HCT116 (cell line): ENCODE measurements at places on chromosomes 2 and 18.
A peak's percentile ranks its signal among the peaks of the same experiment; 100 is the strongest.

GRCh38 chr18:21960189-21960588 lies 209.2 kb upstream of the GATA6 start:
- DNase-seq, result no peak

DNA sequence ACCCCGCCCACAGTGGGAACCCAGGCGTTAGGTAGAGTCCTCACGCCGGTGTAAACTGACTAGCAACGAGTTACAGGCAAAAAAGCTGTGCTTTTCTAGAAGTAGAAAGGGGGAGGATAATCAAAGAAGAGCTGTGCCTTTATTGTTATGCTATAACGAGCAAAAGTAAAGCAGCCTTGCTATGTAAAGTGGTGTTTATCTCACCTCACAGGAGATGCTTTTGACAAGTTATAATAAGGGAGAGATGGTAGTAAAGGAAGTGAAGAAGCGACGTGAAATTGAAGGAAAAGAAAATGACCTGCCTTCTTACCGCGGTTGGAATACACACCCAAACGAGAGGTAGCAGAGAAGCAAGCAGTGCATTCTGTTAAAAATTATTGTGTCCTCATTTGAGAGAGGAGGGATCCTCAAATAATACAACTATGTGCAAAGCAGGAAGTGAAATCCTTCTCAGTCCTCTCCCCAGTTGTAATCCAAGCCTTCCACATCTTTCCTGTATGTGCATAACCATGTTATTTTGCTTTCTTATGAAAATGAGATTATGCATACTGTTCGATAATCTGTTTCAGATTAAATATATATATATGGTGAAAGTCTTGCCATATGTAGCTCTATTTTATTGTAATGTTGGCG lies 962 bp downstream of the TANK start:
- DNase-seq, result no peak

GRCh38 chr2:158559252-158559651 lies 102.5 kb downstream of the PKP4 start:
- no peak for DNase-seq

DNA sequence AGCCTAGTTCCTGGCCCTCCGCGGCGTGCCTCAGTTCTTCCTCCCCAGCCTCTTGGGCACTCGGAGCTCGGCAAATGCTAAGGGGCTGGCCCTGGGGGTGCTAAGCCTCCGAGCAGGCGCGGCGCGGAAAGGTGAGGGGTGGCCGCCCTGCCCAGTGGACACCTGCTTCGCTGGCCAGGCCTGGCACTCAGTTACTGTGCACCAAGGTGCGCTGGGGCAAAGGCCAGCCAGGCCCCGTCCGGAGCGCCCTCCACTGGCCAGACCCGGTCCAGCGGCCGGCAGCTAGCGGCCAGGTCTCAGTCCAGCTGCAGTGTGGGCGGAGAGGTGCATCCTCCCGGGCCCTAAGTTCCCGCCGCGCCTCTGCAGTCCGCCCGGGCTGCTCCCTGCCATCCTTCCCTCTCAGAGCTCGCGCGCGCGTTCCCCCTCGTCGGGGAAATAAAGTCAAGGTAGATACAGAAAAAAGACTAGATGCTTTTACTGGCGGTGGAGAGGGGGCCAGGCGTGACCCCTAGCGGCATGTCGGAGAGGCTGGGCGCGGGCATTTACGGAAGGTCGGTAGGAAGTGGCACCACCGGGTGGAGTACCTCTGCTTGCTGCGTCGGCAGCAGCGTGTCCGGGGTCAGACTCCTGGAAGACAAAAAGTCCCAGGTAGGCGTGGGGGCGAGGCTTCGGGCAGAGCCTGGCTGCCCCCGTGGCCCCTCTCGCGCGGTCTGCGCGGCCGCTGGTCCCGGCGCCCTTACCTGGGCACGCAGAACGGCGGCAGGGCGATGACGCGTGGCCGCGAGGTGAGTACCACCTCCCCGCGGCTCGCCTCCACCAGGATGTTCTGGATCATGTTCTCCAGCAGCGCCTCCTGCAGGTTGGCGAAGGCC lies 9.4 kb upstream of the CRYBA2 start:
- peak; percentile 60 for DNase-seq

- peak; percentile 26 for DNase-seq
These were observed 1.4 kb downstream of the RAB11FIP5 start for GRCh38 chr2:73111073-73112025.

DNA sequence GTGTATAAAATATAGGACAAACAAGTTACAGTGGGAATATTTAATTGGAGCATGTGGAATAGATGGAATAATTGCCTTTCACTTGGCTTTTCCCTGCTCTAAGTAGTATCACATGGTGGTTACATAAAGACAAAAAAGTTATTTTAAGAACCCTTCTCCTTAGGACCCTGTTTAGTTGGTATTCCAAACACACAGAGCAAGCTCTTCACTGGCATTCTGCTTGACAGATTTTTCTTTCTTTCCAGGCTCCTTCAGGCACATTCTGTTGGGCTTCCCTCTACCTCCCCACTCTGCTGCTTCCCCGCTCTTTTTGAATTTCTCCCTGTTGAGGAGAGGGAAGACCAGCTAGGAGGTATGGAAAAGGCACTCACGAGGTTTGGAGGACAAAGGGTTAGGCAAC lies 29.0 kb upstream of the DARS1 start:
- no peak for DNase-seq

GRCh38 chr2:8851811-8852560 lies 14.6 kb upstream of the KIDINS220 start:
- no peak for DNase-seq
